ENCODE measurements at places on chromosomes 1 and 21. TPM values are rescaled to one million over a fixed set of nuclear protein-coding genes. Genes with fewer than 3 reads are reported as not detected.
A peak's percentile ranks its signal among the peaks of the same experiment; 100 is the strongest.

DENND1B gene
- 36.0 TPM for total RNA-seq

PRAMEF18 gene
- not detected for total RNA-seq

TACSTD2 gene
- total RNA-seq: not detected

ERICH3 gene
- not detected for total RNA-seq

WNT3A gene
- not detected for total RNA-seq

LYPD8 gene
- not detected for total RNA-seq

CHRNB2 gene
- 0.29 TPM for total RNA-seq

CA14 gene
- total RNA-seq: 0.45 TPM

DEPDC1 gene
- total RNA-seq: 36.6 TPM

LMX1A gene
- total RNA-seq: not detected

DNA sequence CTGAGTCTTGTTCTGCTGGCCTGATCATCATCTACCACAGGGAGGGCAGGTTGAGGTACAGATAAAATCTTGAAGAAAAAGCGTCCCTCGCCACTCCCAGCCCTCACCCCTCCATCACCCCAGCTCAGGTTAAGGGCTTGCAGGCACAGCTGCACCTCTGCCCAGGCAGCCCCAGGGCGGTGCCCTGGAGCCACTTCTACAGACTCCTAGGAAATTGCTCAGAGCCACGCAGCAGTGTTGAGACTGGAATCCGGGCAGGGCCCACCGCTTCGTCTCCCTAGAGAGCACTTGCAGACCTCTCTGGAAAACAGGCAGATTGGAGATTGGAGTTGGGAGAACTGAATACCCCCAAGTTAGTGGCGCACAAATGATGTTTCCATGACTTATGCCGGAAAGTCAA lies 35.3 kb downstream of the VN1R5 start:
- DNase-seq: no peak

DNA sequence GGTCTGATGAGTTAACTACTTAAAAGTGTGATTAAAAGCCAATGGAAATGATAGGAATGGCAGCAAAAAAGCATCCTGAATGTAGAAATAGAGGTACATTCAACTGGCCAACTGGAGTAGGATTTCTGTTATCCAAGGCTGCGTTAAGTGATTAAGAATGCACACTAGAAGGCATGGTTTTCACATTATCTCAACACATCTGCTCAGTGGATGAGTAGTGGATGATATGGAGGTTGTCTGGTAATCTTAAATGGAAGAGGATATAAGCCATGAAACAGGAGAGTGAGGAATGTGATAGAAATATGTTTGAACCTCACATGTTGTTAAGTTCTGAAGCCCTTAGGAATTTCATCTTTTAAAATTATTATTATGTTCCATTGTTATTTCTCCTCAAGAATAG lies 839.9 kb downstream of the USP25 start:
- no peak for DNase-seq

DNA sequence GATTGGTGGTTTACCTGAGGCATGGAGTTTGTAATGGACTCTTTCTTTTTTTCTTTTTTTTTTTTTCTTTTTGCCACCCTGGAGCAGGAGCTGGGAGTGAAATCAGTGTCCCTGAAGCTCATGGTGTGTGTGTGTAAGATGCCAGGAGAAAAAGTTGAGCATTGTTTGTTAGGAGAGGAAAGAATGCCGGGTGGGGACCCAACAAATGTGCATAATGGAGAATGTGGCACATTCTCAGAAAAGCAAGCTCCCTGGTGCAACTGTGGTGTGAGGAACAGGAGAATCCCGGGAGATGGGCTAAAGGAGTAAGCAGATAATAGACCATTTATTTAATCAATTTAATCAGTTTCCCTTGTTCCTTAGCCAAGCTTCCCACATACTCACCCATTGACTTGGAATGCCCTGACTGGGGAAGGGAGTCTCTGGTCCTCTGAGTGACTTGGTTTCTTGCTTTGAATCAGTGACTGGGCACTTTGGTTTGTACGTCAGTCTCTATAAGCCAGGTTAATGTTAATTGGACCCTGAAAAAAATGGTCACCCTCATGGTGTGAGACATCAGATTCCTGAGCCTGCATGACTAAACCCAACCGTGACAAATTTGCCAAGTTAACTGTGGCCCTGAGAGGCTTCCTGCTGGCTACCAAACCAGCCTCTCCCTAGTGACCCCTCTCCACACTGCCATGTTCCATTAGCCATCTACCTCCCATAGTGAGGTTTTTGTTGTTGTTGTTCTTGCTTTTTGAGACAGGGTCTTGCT lies 43.9 kb upstream of the ITPKB start:
- no peak for DNase-seq

DNA sequence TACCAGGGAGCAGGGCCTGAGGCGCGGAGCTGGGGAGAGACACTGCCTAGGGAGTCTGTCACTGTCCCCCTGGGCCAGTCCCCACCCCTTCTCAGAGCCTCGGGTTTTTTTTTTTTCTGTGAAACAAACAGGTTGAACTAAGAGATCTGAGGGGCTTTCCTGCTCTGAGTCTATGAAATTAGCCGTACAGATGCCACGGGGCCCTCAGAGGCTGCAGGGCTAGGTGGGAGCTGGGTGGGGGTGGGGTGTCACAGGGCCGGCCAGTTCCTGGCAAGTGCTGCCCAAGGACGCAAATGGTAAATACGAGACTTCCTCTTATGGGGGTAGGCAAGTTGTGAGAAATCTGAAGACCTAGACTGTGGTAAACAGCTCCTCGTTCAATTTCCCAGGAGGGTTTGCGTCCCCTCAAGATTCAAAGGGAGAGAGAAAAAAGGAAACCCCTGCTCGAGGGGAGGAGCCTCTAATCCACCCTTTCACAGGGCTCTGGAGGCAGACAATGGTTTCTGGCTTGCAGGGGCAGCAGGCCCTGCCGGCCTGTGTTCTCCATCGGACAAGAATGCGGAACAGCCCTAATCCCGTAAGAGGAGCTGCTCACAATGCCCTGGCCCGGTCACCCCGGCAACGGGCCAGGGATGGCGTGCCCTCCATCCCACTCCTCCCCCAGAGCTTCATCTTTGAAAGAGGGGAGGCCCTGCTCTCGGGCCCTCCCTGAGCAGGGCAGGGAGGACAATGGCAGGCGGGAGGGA lies 7.8 kb downstream of the NUAK2 start:
- DNase-seq: peak; percentile 67

GRCh38 chr1:183139281-183139942 lies 46.7 kb upstream of the LAMC2 start:
- no peak for DNase-seq

DNA sequence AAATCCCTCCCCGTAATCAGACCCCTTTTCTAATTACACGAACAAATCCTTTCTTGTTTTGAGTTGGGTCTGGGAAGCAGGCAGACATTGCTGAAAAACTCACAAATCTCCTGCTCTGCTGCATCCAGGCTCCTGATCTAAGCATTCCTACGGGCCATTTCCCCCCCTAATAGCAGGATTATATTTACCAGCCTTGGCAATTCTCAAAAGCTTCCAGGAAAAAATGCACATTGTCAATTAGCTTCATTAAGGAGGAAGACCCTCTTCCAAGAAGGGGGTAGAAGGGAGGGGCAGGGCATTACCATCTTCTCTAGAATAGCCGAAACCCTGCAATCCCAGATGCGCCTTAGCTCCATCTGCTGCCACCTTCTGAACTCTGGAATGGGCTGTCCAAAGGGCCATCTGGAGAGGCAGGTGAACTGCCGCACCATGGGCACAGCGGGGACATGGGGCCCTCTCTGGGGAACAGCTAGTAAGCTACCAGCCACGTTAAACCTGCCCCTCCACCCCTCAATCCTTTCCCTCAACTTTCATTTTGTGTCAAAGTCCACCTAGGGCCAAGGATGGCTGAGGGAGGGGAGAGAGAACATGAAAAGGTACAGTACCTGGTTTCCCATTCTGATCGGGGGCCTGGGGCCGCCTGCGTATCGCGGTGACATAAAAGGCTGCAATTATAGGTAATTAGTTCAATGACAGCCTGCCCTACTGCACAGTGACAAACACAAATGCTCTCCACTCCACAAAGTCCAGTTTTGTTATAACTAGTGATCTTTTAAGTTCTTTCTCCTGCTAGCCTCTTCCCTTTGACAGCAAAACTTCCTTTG lies 56.8 kb downstream of the MRPL37 start:
- DNase-seq: no peak

DNA sequence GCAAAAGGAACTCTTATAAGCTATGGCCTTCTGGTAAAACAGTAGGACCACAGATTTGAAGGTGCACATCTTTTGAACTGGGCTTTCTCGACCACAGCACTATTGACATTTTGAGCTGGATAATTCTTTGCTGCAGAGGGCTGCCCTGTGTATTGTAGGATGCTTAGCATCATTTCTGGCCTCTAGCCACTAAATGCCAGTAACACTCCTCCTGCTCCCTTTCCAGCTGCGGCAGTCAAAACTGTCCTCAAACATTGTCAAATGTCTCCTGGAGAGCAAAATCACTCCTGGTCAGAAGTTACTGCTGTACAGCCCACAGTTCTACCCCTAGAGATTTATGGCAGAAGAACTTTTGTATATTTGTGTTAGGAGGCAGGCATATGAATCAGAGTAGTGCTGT lies 836.7 kb downstream of the PLA2G4A start:
- DNase-seq: no peak

DNA sequence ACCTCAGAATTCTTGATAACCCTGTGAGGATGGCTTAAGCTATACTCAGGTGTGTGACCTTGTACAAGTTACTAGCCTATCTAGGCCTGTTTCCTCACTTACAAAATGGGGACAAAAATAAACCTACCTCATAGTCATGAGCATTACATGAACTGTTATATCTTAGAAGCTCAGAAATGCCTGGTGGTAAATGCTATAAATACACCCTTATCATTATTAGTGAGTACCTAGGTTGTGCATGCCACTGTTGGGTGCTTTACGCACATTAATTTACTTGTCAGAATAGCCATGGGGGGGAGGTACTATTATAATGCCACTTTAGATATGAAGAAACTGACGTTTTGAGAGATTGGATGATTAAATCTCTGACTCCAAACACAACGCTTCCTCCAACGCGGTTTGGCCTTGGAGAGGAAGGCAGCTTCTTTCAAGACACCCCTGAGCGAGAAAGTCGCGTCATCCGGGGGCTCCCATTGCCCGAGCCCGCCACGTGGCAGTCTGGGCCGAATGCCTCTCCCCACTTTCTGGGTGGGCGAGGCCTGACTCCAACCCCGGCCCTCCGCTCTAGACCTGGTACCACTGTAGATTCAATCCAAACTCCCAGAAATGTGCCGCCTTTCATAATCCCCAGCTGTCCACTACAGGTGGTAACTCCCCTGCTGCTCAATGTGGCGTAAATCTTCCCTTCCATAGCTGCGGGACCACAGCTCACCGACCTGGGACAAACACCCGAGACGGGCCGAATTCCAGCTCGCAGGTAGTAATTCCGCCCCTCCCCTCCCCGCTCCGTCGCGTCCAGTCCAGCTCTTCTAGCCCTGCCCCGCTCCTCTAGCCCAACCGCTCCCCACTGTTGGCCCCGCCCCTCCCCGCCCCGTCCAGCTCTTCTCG lies 771 bp upstream of the RAD54L start:
- peak; percentile 80 for DNase-seq

- no peak for DNase-seq
These were observed 58.7 kb upstream of the APOBEC4 start for GRCh38 chr1:183711741-183712361.

- DNase-seq: peak; percentile 68
These were observed 12.9 kb downstream of the CAMK2N1 start for GRCh38 chr1:20472860-20473711.

- DNase-seq: no peak
These were observed 48.4 kb upstream of the CD34 start for GRCh38 chr1:207959141-207959825.

GRCh38 chr1:43238991-43239469 lies 30.8 kb upstream of the TMEM125 start:
- DNase-seq: peak; percentile 70

GRCh38 chr1:66733348-66734017 lies 18.8 kb upstream of the DYNLT5 start:
- peak; percentile 43 for DNase-seq

DNA sequence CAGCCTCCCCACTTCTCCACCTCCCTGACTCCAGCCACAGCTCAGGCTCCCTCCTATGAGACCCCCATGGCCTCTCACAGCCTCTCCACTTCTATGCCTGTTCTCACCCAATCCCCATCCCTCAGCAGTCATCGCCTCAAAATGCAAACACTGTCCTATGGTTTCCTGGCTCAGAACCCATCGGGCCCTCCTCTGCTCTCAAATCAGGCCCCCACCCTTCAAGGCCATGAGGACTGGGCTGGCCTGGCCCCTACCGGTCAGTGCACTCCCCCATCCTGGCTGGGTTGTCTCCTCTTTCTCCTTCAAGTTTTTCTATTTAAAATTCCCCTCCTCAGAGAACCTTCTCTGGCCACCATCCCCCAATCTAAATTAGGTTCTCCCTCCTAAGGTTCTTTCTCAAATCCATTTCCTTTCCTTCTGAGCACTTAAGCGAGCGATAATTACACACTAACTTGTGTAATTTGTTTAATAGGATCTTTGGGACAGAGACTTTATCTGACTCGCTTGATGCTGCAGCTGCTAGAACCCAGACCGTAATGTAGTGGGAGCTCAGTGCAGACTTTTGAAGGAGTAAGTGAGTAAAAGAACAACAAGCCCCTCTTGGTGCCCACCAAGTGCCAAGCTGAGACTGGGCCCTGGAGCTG lies 347.2 kb downstream of the MATN1 start:
- no peak for DNase-seq

GRCh38 chr1:236166041-236166440 lies 23.7 kb downstream of the GPR137B start:
- DNase-seq: no peak

DNA sequence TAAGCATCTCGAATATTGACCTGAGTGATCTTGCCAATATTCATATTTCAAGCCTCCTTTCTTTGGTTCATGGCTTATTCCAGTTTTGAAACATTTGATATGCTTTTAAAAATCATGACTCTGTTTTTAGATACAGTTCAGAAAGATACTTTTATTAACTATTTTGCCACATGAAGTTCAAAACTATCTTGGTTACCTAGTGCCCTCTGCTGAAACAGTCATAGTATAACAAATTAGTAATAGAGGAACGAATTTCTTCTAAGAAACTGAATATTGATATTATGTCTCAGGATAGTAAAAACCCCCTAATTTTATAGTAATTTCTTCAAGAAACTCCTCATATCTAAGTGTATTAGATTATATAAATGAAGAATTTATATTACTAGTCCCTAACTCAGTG lies 52.6 kb upstream of the RC3H1 start:
- DNase-seq: peak; percentile 58

GRCh38 chr1:31368611-31369107 lies 4.2 kb downstream of the FABP3 start:
- DNase-seq: no peak

GRCh38 chr1:56644064-56644918 lies 823 bp upstream of the PRKAA2 start:
- no peak for DNase-seq

- no peak for DNase-seq
These were observed 14.4 kb upstream of the OR2T10 start for GRCh38 chr1:248611883-248612414.
